ENCODE measurements at places on chromosomes 2 and 18.

DNA sequence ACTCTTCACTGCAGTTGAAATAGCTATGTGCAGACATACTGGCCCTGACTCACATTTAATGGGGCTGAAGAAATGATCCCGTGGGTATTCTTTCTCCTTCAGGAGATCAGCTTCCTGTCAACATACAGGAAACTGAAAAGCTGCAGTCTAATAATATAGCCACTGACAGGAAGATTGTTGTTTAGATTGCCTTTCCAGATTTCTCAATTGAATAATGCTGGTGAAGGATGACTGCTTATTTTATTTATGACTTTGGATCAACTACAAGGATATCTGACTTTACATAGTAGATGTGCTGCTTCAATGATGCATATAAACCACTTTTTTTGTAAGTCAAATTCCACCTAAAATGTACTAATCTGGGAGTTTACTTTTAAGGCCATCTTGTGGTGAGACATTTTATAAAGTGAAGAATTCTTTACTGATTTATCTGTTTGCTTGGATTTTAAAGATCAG is 93.4 kb upstream of the MAP4K3 start:
- no peak for DNase-seq

DNA sequence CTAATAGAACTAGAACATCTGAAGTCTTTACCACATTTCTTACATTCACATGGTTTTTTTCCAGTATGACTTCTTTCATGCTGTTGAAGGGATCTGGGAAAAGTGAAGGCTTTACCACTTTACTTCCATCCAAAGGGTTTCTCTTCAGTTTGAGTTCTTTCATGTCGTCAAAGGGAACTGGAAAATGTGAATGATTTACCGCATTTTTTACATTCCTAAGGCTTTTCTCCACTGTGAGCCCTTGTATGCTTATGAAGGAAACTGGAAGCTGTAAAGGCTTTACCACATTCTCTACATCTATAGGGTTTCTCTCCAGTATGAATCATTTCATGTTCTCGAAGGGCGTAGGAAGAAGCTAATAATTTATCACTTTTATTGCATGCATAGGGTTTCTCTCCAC is 46.7 kb downstream of the NBEAL1 start:
- no peak for DNase-seq

DNA sequence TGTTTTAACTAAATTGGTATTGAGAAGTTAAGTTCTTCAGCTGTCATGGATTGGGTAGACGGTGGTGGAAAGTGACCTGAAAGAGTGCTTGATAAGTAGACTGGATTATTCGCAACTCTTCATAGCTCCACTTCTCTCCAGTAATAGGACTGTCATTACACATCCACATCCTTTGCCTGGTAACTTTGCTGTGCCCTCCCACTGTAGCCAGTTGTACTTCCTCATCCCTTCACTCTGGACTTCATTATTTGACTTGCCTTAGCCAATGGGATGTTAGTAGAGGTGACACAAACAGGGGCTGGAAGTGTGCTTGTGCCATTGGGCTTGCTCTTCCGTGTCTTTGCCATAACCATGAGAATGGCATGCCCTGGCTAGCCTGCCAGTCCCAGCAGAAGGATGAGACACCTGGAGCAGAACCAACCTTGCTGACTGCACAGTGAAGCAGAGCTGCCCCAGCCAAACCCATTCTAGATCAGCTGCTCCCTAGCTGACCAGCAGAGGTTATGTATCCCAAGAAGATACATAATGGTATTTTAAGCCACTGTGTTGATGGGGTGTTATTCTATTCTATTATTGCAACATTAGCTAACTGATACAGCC is 16.9 kb downstream of the QPCT start:
- no peak for DNase-seq

DNA sequence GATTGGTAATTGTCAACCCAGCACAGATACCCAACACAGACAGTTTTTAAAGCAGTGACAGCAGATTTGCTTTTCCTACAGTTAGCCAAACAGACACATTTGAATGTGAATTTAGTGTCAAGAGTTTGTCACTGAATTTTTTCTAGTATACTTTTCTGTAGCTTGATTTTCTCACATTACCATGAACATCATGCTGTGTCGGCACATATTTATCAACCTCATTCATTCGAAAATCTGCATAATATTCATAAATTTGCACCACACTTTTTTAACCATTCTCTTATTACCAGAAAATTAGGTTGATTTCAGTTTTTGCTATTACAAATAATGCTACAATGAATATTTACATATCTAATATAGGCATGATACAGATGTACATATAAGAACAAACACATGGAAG is 27.0 kb upstream of the DSG3 start:
- no peak for DNase-seq

GRCh38 chr18:46678785-46679399 is 21.9 kb upstream of the LOXHD1 start:
- no peak for DNase-seq

GRCh38 chr2:9178904-9179571 is 27.6 kb upstream of the ASAP2 start:
- no peak for DNase-seq

GRCh38 chr2:95264624-95265023 is 9.6 kb upstream of the PROM2 start:
- DNase-seq, result no peak

DNA sequence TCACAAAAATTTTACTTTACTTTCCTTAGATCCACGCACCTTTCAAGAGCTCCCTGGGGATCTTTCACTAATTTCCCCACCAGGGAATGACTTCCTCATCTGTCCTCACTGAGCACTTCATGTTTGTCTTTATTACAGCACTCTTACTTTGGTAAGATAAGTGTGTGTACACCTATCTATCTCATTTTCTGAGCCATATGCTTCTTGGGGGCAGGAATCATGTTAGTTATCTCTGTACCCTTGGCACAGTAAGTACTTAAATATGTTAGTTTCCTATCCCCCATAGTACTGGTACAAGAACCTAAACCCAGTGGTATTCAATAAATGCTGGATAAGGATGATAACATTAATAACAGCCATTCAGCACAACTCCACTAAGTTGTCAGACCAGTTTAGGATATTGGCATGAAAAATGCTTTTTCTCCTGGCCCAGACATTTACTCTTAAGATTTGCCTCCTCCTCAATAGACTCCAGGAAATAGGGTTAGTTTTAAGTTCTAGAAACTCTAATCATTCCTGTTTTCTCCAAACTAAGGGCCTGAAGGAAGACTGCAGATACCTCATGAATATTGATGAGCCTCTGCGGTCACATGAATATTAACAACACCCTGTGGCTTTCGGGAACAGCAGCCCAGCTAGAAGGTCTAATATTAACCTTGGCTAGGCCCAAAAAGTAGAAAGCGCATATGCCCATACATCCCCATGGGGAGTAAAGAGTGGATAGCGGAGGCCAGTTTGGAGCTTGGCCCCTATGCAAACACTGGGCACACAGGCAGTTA is 38.2 kb downstream of the NHEJ1 start:
- no peak for DNase-seq

GRCh38 chr2:174602745-174603144 is 5.1 kb upstream of the WIPF1 start:
- no peak for DNase-seq

DNA sequence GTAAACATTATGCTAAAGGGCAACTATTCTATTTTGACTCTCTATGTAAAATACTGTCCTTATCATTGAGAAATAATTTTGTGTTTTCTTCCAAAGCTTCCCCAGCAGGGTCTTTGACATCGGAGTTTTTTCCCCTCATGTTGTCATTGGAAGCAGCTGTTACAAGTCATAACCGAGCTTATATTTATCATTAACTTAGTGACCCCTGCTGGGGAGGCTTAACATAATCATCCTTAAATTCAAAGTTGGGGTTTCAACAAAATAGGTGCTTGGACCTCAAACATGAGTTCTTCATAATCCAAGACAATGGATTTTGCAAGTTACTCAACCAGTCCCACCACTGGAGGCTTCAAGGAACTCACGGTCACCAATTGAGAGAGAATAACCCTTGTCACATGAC is 330.9 kb downstream of the DCC start:
- DNase-seq, result no peak

- no peak for DNase-seq
Observed at GRCh38 chr18:48367557-48367956, 41.6 kb downstream of the ZBTB7C start.

GRCh38 chr2:214896274-214896673 is 86.8 kb upstream of the BARD1 start:
- no peak for DNase-seq

- DNase-seq, result no peak
Observed at GRCh38 chr2:233303252-233303651, 4.4 kb upstream of the SAG start.

DNA sequence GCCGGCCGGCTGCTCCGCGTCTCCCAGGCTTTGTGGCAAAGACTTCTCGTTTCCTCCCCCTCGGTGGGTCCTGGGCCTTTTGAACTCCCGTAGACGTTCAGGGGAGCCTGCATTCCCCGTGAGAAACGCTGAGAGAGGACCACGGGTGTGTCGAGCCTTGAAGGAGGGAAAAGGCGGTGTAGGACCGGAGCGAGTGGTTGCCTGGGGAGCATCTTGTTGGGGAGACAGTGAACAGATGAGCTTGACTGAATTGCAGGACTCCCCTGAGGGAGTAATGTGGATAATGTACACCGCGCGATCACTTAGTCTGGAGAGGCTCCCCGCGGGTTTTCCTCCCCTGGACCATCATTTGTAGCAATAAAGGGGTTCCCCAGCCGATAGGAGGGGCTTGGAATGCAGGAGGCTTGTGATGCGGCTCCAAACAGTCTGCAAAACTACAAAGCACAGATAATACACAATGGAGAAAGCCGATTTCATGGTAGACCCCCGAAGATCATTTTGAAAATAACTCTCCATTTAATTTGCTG is 769 bp downstream of the ALMS1 start:
- DNase-seq, result no peak

DNA sequence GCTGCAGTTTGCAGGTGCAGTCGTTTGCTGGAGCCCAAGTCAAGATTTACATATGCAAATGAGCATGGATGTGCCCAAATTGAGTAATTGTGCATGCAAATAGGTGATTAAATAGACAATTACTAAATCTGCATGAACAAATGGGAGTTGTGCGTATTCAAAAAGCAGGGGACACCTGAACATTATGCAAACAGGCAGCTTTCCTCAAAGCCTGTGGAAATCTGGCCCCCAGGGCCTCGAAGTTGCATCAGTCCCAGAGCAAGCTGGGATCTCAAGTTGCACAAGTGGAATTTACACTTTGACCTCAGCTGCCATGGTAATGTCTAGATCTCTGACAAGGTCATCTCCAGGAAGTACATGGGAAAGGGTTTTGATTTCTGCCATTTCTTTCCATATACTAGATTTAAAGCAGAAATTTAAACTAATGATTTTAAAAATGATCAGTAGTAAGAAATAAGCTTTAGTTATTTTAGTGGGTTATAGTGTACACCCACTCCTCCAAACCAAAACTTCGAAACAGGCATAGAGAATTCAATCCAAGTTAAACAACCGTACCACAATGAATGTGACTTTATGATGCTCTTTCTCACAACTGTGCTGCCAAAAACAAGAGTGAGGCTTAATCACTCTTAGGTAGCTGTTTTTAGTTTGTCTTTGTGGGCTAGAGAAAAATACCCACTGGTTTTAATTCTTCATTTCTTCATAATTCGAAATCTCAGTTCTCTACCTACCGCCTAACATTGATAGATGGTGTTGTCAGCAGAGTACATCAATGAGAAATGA is 110.7 kb downstream of the RND3 start:
- DNase-seq, result no peak

GRCh38 chr2:134258684-134259388 is 5.0 kb downstream of the MGAT5 start:
- DNase-seq, result no peak

DNA sequence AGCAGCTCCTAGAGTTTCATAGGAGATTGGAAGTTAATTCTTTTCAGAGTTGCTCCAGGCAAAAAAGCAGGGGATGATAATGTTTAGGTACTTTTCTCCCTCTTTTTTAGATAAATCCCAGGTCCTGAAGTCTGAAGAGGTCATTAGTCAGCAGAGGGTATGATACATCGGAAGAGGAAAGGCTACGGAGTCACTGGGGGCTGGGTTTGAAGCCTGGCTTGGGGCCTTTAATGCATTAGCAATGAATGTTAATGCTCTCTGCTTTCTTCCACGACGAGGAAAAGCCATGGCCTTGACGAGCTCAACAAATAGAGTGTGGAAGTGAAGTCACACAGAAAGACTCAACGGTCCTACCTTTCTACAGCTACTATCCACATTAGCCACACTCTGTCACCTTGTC is 235.1 kb downstream of the NCKAP5 start:
- DNase-seq, result no peak

DNA sequence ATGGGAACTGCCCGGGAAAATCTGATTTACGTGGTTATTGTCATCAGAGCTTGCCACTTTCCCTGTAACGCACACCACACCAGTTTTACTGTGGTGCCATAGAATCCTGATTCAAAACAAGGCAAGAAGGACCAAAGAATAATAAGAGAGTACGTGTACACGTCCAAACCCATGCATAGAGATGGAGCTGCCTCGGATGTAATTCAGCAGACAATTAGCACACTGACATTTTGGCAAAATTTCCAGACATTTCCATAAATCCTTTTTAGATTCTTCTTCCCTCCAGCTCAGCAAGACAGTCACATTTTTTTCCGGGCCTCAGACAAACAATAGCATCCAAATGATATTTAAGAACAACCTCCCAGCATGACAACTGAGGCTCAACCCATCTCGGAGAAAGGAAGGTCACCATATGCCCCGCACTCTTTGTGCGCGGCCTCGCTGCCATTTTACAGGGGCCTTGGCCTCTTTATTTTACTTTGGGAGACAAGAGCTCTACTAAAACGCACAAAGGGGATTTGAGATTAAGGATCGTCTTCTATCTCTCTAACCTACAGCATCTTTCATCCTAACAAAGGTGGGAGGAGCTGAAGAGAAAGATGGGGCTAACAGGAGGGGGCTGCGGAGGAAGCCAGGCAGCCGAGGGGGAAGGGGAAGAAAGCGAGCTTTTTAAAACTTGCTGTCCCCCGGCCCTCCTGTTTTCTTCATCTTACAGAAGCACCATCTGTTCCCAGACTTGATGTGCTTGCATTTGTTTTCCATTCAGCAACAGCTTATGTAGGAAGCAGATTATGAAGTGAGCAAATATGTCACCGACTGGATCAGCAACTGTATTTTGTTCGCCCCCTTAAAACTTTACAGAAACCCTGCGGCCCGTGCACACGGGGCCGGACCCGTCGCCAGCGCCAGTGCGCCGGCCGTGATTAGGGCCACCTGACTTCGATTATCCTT is 61.0 kb downstream of the CDCA7 start:
- no peak for DNase-seq

All from GM13976 (cell line).